PC-9 (cell line): ENCODE measurements at places on chromosomes 5 and 9.

- no peak for DNase-seq
These were observed 504.5 kb downstream of the NR2F1-AS1 start for GRCh38 chr5:93076566-93076965.

GRCh38 chr5:150774145-150774544 is 4.4 kb upstream of the SMIM3 start:
- DNase-seq = peak; percentile 73

DNA sequence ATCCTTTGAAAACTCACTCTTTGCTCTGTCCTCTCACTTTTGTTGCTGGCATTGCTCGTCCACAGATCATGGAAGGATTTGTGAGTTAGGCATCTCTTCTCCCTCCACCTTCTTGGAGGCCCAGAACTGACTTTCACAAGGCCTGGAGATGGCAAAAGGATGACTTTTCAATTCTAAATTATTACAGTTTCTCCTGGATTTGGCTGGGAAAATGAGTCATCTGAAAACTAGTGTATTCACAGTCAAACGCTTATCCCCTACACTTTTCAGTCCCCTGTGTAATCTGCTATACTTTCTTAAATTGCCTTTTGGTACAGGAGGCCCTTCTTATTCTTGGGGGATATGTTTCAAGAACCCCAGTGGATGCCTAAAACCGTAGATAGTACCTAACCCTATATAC is 35.6 kb downstream of the ADRA1B start:
- no peak for DNase-seq

GRCh38 chr5:141903261-141903660 is 20.4 kb upstream of the DELE1 start:
- no peak for DNase-seq

GRCh38 chr9:110443866-110444220 is 106.2 kb upstream of the TXNDC8 start:
- DNase-seq = no peak

GRCh38 chr5:39447968-39448367 is 23.2 kb upstream of the DAB2 start:
- no peak for DNase-seq

- no peak for DNase-seq
These were observed 201.7 kb upstream of the OTULINL start for GRCh38 chr5:14379739-14380497.
